ENCODE measurements at places on chromosomes 16 and 17. TPM values are rescaled to one million over a fixed set of nuclear protein-coding genes. Genes with fewer than 3 reads are reported as not detected.
A peak's percentile ranks its signal among the peaks of the same experiment; 100 is the strongest.

Gene ACSM5
- not detected for polyA plus RNA-seq

- H3K27me3 ChIP-seq, result peaks cover 12% of the 10 kb centered on the region
- H3K27ac ChIP-seq, result no peak overlapping the region
- no peak for DNase-seq
- no peaks in the 10 kb centered on the region for H3K4me1 ChIP-seq
- H3K36me3 ChIP-seq, result no peaks in the 10 kb centered on the region
These were observed 475.6 kb downstream of the CDH13 start for GRCh38 chr16:83102336-83102735.

DNA sequence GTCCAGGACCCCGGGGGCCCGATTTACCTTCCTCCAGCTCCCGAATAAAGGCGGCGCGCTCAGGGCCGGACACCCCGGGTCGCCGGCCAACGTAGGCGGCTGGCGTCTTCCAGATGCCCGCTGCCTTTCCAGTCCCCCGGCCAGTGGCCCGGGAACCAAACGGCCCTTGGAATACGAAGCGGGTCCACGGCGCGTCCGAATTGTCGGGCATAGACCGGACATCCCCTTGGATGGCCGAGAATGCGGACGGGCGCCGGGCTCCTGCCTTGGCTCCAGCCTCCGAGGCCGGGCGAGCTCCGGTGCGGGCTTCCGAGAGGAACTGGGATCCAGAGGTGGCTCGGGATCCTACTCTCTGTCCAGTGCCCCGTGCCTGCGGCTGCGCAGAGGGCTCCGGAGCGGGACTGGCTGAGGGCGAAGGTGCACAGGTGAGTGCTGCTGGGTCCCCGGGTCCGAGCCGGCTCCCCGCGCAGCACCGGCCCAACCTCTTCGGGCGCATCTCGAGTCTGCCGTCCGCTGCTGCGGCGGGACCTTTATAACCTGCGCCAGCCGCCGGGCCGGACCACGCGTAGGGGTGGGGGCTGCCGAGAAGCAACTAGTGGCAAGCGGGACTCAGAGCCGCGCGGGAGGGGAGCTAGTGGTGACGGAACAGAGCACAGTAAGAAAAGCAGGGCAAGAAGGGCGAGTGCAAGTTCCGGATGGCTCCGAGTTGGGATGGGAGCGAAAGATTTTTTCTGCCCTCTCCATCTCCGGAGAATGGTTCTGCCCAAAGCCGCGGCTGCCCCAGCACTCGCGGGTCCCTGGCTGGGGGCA, at the start of gene HAP1:
Gene HAP1 (minus strand): TSS at position 505 of the 810 bp plus-strand sequence. CDS start 9 bp downstream, at position 496.
- H3K27ac ChIP-seq, result peak within 1 kb of the TSS; percentile 66
- no peak for DNase-seq
- peak within 1 kb of the TSS; percentile 50 for H3K4me3 ChIP-seq
- peaks cover 10% of the 10 kb centered on the region for H3K4me1 ChIP-seq
- H3K27me3 ChIP-seq, result peaks cover 60% of the 10 kb centered on the region
- no peaks in the 10 kb centered on the region for H3K36me3 ChIP-seq

DNA sequence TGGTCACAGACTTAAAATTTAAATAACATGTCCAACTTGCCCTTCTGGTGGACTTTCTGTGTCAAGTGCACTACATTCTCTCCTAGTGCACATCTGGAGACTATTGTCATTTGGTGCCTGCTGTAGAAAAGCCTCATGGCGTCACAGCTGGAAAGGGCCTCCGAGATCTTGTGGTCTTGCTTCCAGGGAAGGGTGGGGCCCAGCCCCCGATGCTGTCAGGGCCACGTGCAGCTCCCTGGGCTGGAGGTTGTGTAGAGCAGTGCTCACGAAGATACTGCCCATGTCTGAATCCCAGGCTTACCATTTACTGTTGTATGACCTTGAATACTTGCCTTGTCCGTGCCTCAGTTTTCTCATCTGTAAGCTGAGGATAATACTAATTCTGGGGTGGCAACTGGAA, 6.8 kb upstream of the MPRIP start:
- no peak for DNase-seq
- no peaks in the 10 kb centered on the region for H3K27me3 ChIP-seq
- no peak overlapping the region for H3K4me3 ChIP-seq
- H3K36me3 ChIP-seq, result no peaks in the 10 kb centered on the region
- no peak overlapping the region for H3K27ac ChIP-seq

GRCh38 chr17:17740615-17741348, 59.5 kb downstream of the RAI1 start:
- H3K36me3 ChIP-seq, result no peaks in the 10 kb centered on the region
- DNase-seq, result no peak
- H3K27ac ChIP-seq, result peak overlapping the region; percentile 93

GRCh38 chr17:20072692-20072992, 63.5 kb downstream of the SPECC1 start:
- DNase-seq, result no peak
- H3K4me3 ChIP-seq, result no peak overlapping the region
- peaks cover 39% of the 10 kb centered on the region for H3K4me1 ChIP-seq

- H3K4me1 ChIP-seq, result no peaks in the 10 kb centered on the region
- DNase-seq, result no peak
- H3K4me3 ChIP-seq, result no peak overlapping the region
- no peak overlapping the region for H3K27ac ChIP-seq
- peaks cover 4% of the 10 kb centered on the region for H3K27me3 ChIP-seq
- H3K36me3 ChIP-seq, result no peaks in the 10 kb centered on the region
These were observed 414.1 kb upstream of the GOT2 start for GRCh38 chr16:59148056-59148768.

DNA sequence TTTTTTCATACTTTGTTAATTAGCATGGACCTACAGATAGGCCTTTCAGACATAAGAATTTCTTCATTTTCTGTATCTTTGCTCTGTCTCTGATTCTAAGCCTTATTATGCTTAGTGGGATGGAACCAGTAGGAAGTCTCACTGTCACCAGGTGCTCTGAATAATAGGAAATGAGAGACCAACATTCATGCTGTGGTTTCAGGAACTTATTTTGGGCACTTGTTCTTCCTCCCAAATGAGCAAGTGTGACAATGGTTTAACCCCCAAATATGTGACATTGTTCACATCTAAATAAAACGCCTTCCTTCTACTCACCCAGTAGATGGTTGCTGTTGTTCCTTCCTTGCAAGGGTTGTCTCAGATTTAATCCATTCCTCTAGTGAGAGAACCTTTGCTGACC, 100.2 kb downstream of the SYCE1L start:
- H3K4me3 ChIP-seq, result no peak overlapping the region
- H3K27me3 ChIP-seq, result no peaks in the 10 kb centered on the region
- H3K27ac ChIP-seq, result no peak overlapping the region
- DNase-seq, result no peak
- no peaks in the 10 kb centered on the region for H3K36me3 ChIP-seq

DNA sequence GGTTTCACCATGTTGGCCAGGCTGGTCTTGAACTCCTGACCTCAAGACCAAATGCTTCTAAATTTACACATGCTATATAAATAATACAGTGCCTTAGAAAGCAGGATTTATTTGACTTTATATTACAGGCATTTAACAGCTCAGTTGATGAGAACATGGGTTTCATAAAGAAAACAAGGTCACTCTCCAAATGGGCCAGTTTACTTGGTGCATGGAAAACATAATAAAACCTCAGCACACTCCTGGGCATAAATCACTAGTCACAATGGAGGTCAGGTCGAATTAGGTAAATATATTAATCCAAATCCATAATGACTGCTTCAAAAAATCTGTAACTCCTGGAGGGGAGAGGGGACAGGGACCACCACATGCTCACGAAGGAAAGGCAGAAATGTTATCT, 24.5 kb downstream of the APPBP2 start:
- H3K4me1 ChIP-seq, result peaks cover 13% of the 10 kb centered on the region
- DNase-seq, result no peak
- H3K4me3 ChIP-seq, result no peak overlapping the region
- peaks cover 25% of the 10 kb centered on the region for H3K36me3 ChIP-seq
- no peaks in the 10 kb centered on the region for H3K27me3 ChIP-seq

DNA sequence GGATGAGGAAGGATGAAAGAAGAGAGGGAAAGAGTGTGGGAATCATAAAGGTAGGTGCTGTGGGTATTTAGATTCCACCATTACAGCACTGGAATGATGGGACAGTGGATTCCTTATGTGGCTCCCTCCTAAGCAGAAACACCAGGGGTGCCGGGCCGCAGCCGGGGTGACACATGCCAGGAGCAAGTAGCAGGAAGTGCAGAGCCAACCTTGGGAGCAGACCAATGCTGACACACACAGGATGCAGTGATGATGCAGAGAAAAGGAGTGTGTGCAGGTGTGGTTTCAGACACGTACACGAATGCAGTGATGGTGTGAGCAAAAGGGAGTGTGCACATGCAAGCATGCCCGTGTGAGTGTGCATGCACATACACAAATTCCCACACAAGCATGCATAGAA, 338.0 kb downstream of the SLC39A11 start:
- no peak overlapping the region for H3K4me3 ChIP-seq
- H3K36me3 ChIP-seq, result peaks cover 6% of the 10 kb centered on the region
- H3K27me3 ChIP-seq, result no peaks in the 10 kb centered on the region
- H3K27ac ChIP-seq, result no peak overlapping the region
- H3K4me1 ChIP-seq, result no peaks in the 10 kb centered on the region

DNA sequence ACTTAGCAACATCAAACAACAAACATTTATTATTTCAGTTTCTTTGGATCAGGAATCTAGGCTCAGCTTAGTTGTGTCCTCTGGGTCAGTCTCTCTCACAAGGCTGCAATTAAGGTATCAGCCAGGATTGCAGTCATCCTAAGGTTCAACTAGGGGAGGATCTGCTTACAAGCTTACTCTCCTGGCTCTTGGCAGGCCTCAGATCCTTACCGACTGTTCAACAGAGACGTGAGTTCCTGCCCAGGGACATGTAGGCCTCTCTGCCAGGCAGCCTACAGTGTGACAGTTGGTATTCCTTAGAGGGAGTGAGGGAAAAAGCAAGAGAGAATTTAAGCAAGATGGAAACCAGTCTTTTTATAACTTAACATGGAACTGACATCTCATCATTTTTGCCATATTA, 294.0 kb downstream of the ZFHX3 start:
- no peaks in the 10 kb centered on the region for H3K27me3 ChIP-seq
- no peak overlapping the region for H3K27ac ChIP-seq
- H3K4me3 ChIP-seq, result no peak overlapping the region
- H3K4me1 ChIP-seq, result no peaks in the 10 kb centered on the region
- peaks cover 25% of the 10 kb centered on the region for H3K36me3 ChIP-seq
- DNase-seq, result no peak

Gene SCGB1C2
- not detected for polyA plus RNA-seq

DNA sequence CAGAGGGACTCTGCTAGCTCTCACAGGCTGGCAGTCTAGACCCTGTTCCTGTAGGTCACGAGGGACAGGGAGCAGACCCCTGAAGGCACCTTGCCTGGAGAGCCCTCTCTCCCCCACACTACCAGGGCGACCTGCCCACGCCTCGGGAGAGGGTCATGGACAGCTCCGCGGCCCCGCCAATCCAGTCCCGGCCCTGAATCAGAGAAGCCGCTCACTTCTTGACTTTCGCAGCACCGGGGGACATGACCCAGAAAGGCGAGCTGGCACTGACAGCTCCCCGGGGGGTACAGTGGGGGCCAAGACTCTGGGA, 5.1 kb downstream of the KIFC3 start:
- no peak for DNase-seq
- no peaks in the 10 kb centered on the region for H3K36me3 ChIP-seq
- H3K27me3 ChIP-seq, result peaks cover 26% of the 10 kb centered on the region
- H3K27ac ChIP-seq, result no peak overlapping the region

DNA sequence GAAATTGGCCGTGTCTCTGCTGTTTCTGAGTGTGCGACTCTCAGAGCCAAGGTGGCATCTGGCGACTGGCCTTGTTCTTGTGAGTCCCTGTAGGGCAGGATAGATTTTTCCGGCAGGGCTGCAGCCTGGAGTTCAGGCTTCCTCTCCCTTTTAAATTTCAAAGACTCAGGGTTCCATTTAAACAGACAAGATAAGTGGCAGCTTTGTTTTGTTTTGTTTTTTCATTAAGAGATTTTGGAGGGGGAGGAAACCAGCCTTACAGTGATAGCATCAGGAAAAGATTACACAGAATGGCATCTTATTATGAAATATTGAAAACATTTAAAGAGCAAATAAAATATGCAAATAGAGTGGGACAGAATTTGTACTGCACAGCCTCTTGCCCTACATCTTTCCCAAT, 151.3 kb downstream of the RPTOR start:
- peak overlapping the region; percentile 88 for H3K27ac ChIP-seq
- H3K36me3 ChIP-seq, result peaks cover 2% of the 10 kb centered on the region
- DNase-seq, result no peak
- H3K4me3 ChIP-seq, result no peak overlapping the region

GRCh38 chr17:81715872-81716673, 4.0 kb downstream of the SLC25A10 start:
- no peaks in the 10 kb centered on the region for H3K27me3 ChIP-seq
- no peak for DNase-seq

DNA sequence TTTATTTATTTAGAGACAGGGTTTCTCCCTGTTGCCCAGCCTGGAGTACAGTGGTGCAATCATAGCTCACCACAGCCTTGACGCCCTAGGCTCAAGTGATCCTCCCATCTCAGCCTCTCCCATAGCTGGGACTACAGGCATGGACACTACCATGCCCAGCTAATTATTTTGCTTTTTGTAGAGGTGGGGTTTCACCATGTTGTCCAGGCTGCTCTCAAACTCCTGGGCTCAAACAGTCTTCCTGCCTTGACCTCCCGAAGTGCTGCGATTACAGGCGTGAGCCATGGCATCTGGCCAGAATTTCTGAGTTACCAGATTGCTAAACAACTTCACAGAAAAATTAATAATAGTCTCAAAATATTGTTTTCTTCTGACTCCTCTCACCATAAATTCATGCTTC, 21.7 kb downstream of the MOSMO start:
- H3K36me3 ChIP-seq, result peaks cover 8% of the 10 kb centered on the region
- no peak overlapping the region for H3K27ac ChIP-seq

GRCh38 chr17:69450918-69451317, 36.4 kb downstream of the MAP2K6 start:
- no peak for DNase-seq
- no peak overlapping the region for H3K4me3 ChIP-seq
- H3K27ac ChIP-seq, result no peak overlapping the region
- H3K36me3 ChIP-seq, result peaks cover 13% of the 10 kb centered on the region

DNA sequence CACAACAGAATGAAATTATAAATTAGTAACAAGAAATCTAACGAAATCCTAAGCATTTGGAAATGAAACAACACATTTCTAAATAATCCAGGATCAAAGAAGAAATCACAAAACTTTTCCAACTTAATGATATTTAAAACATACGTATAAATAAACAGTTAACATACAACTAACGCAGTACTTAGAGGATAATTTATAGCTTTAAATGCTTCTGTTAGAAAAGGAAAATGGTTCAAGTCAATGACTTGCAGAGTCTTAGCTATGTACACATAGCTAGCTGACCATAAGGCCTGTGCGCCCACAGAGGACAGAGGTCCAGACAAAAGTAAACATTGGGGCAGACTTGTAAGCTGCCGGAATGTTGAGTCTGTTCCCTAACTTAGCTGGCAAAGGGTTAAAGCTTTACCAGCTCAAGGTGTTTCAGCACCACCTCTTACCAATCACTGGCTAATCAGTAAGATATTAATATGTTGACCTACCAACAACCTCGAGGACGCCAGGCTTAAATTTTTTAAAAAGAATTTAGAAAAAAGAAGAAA, 84.6 kb downstream of the PARN start:
- H3K27ac ChIP-seq, result no peak overlapping the region
- no peaks in the 10 kb centered on the region for H3K27me3 ChIP-seq
- H3K36me3 ChIP-seq, result peaks cover 49% of the 10 kb centered on the region
- no peak overlapping the region for H3K4me3 ChIP-seq

Gene PRPSAP1
- 54.7 TPM for polyA plus RNA-seq

Gene KRTAP2-1
- not detected for polyA plus RNA-seq
